ENCODE measurements at places on chromosomes 12 and 14.

DNA sequence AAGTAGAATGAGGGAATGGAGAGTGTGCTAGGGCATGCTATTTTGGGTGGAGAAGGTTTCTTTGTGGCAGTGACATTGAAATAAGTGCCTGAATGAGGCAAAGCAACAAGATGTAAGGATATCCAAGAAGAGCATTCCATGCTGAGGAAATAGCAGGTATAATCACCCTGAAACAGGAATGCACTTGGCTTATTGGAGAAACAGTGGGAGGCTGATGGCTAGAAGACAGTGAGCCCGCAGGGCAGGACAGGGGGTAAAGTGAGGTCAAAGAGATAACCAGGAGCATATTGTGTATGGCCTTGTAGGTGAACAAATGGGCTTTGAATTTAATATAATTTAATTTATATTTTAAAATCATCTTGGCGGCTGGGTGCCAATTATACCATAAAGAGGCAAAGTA is 877.0 kb downstream of the DIO2 start:
- DNase-seq = no peak

DNA sequence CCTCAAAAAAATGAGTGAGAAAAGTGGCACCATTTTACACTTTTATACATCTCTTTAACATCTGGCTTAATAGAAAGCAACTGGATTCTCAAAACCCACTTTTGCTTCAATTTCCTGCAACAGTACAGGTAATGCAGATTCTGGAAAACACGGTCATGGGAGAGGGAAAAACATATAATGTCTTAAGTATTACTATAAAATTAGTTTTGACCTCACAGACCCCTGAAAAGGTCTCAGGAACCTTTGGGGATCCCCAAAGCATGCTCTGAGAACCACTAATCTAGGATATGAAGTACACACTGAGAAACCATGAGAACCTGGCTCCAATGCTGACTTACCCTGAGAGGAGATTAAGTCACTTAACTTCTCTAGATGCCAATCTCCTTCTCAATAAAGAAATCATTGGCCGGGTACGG is 64.7 kb downstream of the PPP2R5E start:
- DNase-seq = no peak

- DNase-seq = no peak
These were observed 4.5 kb downstream of the AJUBA start for GRCh38 chr14:22977684-22978486.

DNA sequence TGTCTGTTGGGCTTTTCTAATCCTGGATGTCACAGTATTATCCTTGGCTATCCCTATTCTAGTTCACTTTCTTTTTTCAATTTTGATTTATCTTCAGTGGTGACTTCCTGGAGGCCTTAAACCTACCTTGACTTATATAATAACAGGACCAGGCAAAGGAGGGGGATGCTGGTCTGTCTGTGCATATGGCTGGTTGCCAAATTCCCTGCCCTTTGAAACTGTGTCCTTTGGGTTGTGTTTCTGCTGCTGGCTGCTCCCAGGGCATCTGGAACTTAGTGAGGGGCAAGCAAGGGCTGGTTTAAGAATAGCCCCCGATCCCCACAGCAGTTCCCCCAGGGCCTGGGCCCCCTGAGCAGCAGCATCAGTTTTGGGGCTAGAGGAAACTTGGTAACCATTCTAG is 96.0 kb upstream of the MAX start:
- DNase-seq = no peak

DNA sequence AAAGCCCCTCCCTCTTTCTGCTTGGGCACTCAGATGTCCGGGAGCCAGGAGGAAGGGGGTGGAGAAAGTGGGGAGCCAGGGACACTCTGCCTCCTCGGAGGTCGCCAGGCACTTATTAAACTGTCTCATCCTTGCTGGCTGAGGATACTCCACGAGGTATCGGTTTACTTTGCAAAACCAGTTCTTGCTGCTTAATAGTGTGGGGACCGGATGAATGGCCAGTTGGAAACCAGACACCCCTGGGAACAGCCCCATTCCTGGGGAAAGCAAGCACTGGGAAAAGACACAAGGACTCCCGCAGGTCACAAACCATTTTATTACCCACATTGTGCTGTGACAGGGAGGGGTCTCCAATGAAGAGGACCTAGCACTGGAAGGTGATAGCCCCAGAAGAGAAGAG is 34.2 kb downstream of the CCDC88C start:
- DNase-seq = no peak

DNA sequence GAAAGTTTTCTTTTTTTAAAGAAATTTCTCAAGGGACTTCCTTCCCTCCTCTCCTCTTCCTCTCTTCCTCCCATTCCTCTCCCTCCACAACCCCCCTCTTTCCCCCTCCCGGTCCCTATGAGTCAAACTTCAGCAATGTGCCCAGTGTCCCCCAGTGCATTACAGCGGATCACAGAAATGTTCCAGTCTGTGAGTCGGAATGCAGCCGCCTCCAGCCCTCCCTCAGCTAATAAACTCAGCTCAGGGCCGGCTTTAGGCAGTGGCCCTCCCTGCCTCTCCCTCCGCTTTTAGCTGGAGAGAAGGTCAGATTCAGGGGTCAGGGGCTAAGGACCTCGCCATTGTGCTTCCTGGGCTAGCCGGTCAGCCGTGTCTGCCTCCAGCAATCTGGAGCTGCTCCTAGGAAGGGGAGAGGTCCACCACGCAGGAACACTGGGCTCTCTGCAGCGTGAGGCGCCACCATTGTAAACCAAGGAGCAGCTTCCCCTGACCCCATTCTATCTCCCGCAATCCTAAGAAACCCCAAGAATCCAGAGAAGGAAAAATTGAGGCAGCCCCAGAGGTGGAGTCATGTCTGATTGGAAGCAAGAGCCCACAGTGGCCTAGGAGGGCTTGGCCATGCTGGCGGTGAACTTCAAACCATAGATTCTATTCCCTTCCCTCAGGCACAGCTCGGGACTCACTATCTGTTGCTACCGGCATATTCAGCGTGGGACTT is 1.1 kb upstream of the HDAC7 start:
- no peak for DNase-seq

DNA sequence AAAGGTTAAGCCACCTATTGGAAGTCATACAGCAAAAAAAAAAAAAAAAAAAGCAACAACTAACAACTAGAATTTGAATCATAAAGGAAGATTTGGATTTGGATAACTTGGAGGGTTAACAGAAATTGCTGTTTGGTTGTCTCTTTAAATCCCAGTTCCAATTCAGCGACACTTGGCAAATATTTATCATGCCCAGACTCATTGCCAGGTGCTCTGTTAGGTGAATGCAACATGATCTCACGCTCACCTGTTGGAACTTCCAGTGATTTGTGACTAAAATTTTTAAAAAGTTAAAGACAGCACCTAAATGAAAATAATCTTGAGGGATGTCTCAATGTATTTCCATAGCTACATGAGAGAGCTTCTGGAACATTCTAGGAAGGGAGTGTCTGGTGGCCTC is 103.7 kb downstream of the TBX3 start:
- DNase-seq = no peak

- no peak for DNase-seq
These were observed 46.0 kb upstream of the ESRRB start for GRCh38 chr14:76329951-76330350.

DNA sequence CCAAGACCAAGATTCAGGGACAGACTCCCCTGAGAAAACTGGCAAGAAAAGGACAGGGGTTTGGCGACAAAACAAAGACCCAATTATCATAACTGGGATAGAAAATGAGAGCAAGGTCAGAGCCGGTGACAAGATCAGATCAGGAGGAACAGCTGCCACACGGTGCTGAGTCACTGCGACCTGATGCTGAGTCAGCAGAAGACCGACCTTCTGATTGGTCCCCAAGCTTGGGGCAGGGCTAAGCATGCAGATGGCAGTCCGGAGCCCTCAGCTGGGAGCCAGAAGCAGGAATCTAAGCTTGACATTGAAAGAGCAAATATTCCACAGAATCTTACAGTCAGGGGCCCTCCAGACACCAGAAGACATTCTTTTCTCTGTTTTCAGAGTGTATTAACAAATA is 19.1 kb upstream of the ARMH4 start:
- DNase-seq = peak; percentile 77

- DNase-seq = no peak
These were observed 12.1 kb upstream of the SCARB1 start for GRCh38 chr12:124875803-124876132.

GRCh38 chr12:59425798-59426197 is 170.0 kb upstream of the SLC16A7 start:
- DNase-seq = no peak

Measured in hematopoietic multipotent progenitor cell (in vitro differentiated cells).